Skin of body (tissue), 3 donors: ENCODE measurements at places on chromosomes 6 and 20. TPM values are rescaled to one million over a fixed set of nuclear protein-coding genes. Genes with fewer than 3 reads are reported as not detected.

Gene PERP
- 162 TPM for total RNA-seq

Gene HUS1B
- total RNA-seq: 1.1 TPM

Gene MRAP2
- total RNA-seq: 5.6 TPM

Gene ANGPT4
- total RNA-seq: 0.10 TPM

Gene TFAP2C
- total RNA-seq: 22.8 TPM

DNA sequence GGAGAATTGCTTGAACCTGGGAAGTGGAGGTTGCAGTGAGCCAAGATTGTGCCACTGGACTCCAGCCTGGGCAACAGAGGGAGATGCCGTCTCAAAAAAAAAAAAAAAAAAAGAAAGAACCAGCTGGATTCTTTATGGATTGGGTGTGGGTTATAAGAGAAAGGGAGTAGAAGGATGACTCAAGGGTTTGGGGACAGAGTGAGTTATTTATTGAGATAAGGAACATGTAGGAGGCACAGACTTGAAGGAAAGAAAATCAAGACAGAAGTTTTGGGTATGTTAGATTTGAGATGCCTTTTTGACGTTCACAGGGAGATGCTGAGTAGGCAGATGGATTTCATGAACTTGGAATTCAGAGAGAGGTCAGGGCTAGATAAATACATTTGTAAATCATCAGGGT is 47.6 kb downstream of the KIZ start:
- DNase-seq: no peak

DNA sequence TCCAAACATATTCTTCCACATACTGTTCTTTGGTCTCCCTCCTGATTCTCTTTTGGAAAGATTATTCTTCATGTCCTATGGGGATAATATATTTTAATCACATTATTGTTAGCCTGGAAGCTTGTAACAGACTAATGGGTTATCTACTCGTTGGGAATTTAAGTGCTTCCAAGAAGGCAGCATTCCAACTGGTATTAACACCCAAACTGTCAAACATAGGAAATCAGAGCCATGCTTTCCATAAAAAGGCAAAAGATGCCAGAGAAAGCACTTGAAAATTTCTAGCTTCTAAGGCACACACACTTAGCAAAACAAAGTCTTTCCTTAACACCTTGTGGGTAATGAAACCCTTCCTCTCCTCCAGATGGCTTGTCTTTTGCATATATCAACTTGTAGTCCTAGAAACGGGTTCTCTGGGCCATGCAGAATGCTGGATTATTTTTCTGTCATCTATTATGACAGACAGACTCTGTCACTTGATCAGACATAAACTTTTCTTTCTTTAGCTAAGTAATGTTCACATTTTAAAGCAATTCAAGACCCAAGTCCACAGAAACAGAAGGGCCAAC is 41.5 kb downstream of the B4GALT5 start:
- DNase-seq: no peak

- DNase-seq: no peak
Measured at GRCh38 chr6:109347779-109348178, 34.5 kb downstream of the CD164 start.

DNA sequence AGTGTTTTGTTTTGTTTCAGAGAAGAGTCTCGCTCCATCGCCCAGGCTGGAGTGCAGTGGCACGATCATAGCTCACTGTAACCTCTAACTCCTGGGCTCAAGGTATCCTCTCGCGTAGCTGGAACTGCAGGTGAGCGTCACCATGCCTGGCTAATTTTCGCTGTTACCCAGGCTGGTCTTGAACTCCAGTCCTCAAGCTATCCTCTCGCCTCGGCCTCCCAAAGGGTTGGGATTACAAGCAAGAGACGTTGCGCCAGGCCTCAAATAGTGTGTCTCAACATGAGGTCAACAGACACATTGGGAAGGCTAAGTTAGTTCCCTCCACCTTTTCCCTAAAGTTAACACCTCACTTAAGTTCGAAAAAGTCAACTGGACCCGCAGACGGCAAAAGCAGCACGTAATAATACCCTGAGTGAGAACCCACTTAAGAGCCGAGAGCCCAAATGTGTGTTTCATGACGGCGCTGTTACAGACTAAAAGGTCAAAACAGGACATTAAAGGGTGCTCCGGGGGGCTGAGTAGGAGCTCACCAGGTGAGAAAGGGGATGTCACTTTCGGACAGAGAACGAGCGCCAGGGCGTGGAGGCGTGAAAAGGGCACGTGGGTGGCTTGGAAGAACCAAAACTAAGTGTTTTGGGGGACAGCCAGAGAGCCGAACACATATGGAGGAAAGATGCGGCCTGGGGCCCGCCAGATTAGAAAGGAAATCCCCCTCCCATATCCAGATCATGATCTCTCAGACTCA is 499 bp downstream of the TTI1 start:
- peak; percentile 45 for DNase-seq

DNA sequence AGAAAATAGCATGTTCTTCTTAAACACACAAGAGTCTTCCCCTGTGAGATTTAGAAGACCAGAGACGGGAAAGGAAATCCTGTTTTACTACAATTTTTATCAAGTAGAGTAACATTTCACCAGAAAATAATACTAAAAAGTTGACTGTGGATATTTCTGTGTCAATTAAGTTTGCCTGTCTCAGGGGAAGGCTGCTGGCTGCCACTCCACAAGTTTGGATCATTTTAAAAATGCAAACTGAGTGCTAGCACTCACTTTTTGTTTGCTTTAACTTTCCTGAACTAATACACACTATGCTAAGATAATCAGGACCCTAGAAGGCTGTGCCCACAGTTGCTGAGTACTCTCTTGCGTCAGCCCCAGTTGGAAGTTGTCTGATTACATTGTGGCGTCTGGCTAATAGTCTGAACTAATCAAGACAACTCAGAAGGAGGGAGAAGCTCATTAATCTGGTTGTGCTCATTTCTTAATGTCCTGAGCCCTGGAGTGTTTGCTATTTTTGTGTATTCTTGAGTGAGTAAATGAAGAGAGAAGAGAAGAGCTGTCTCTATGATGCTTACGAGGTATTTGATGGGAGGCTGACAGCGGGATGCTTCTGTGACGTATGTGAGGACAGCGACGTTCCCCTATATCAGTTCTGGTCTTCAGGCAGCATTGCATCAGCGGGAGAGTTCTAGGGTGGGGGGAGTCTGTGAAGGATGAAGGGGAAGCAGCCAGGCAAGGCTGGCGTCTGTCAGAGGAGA is 664.2 kb downstream of the QKI start:
- no peak for DNase-seq

DNA sequence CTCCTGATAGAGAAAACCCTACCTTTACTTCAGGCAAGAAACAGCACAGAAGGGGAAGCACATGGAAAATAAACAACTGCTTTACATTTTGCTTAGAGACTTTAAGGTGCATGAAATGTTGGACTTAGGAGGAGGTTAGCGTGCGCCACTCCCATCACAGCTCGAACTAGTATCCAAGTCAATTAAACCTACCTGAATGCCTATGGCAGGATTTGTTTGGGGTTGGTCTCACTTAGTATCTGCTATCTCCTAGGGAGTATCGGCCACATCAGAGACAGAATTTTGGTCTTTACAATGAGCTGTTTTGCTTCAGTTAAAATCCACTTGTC is 12.0 kb downstream of the CYP24A1 start:
- no peak for DNase-seq
